ENCODE measurements at places on chromosomes 2 and 18. TPM values are rescaled to one million over a fixed set of nuclear protein-coding genes. Genes with fewer than 3 reads are reported as not detected.

DNA sequence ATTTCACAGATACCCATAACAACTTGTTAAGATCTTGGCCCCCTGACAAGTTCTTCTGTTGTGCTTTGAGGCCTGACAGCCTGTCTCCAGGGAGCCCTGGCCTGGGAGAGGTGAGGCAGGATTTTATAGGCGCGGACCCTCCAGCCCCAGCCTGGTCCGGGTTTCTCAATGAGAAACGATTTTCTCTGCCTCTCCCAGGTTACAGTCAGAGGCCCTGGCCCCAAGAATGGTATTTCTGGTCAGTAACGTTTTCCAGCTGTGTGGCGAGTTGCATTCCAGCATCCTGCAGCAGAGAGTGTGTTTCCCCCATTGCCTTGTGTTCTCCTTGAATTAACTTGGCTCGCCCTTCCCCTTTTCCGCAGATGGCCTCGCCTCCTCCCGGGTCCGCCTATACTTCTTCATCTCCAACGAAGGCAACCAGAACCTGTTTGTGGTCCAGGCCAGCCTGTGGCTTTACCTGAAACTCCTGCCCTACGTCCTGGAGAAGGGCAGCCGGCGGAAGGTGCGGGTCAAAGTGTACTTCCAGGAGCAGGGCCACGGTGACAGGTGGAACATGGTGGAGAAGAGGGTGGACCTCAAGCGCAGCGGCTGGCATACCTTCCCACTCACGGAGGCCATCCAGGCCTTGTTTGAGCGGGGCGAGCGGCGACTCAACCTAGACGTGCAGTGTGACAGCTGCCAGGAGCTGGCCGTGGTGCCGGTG is 3.0 kb downstream of the INHBB start:
- H3K4me1 ChIP-seq: peaks cover 6% of the 10 kb centered on the region
- H3K27me3 ChIP-seq: peaks cover 10% of the 10 kb centered on the region
- H3K27ac ChIP-seq: no peak overlapping the region
- no peaks in the 10 kb centered on the region for H3K36me3 ChIP-seq

GRCh38 chr2:185384822-185385560 is 353.6 kb upstream of the FSIP2 start:
- no peaks in the 10 kb centered on the region for H3K27me3 ChIP-seq
- no peaks in the 10 kb centered on the region for H3K4me1 ChIP-seq
- no peak overlapping the region for H3K4me3 ChIP-seq
- H3K27ac ChIP-seq: no peak overlapping the region
- H3K36me3 ChIP-seq: peaks cover 4% of the 10 kb centered on the region

DNA sequence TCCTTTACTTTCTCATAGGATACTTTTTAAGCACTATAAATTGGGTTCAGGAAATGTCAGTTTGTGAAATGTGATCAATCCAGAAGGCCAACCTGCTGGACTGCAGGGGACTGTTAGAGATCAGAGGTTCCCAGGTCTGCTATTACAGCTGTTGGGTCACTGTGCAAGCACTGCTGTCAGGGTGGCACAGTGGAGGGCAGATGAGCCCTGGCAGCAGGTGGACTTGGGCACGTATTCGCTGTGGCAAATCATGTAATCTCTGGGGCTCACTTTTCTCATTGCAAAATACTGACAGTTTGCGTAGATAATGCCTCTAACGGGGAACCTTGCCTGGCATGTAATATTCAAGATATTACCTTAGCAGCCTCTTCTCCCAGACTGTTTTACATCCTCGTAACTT is 18.1 kb downstream of the RAB31 start:
- no peaks in the 10 kb centered on the region for H3K36me3 ChIP-seq
- H3K27ac ChIP-seq: no peak overlapping the region
- H3K27me3 ChIP-seq: peaks cover 2% of the 10 kb centered on the region
- H3K4me1 ChIP-seq: no peaks in the 10 kb centered on the region
- DNase-seq: no peak

ADAM23 gene
- polyA plus RNA-seq: not detected

- peak overlapping the region; percentile 96 for H3K27ac ChIP-seq
- no peak for DNase-seq
- peaks cover 23% of the 10 kb centered on the region for H3K4me1 ChIP-seq
- H3K36me3 ChIP-seq: no peaks in the 10 kb centered on the region
- no peak overlapping the region for H3K4me3 ChIP-seq
Observed at GRCh38 chr18:22283397-22283796, 114.0 kb downstream of the GATA6 start.

DNA sequence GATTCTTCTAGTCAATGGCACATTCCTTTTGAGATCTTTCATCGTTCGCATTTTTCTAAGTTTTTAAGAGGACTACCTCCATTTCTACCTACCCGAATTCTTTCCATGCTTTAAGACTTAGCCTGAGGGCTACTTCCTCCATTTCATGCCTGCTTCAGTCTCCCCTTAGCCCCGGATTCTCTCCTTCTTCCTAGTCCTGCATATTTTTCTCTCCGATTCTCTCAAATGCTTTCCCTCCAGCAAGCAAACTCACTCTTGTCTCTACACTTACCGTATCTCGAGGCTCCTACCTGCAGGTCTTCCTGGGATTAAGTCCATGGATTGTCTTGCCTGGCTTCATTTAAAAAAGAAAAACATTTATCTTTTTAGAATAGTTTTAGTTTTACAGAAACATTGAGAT is 354.4 kb downstream of the MYCN start:
- no peak overlapping the region for H3K4me3 ChIP-seq
- H3K4me1 ChIP-seq: no peaks in the 10 kb centered on the region
- H3K36me3 ChIP-seq: no peaks in the 10 kb centered on the region
- no peak for DNase-seq

GRCh38 chr2:64359892-64360657 is 93.9 kb upstream of the LGALSL start:
- DNase-seq: no peak
- no peaks in the 10 kb centered on the region for H3K4me1 ChIP-seq
- H3K27ac ChIP-seq: no peak overlapping the region
- peaks cover 3% of the 10 kb centered on the region for H3K27me3 ChIP-seq

DNA sequence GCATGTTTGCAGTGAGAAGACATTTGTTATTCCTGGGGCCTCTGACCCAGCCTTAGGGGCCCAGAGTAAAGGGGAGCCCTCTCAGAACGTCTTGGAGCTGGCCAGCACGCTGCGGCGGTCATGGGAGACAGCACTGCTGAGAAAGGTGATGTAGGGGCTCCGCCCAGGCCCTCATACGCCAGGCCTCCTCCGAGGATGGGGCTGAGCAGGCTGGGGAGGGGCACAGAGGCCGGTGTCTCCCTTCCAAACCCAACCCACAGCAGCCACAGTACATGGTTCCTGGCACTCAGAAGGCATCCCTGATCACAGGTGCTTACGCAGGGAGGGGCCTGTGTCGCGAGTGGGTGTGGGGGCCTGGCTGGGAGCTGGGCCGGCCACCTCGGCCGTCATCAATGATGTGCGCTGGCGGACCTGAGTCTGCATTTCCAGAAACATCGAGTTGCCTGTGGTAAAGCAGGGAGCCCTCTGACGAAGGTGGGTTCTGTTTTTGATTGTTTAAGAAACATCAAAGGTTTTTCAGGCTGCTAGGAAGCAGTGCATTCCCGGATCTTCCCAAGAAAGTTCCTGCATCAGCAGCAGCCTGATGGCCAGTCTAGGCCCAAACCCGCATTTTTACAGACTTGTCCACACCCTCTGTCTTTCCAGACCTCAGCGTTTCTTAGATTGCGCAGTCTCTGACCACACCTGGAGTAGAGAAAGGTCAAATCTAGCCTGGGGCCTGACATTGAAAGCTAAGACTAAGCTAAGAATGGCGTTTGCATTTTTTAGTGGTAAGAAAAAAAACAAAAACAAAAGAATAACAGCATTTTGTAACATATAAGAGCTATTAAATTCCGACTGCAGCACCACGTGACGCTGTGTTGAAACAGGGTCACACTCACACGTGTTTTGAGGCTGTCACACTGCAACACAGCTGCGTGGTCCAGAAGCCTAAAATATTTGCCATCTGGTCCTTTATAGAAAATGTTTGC is 51.2 kb upstream of the PXDN start:
- H3K4me1 ChIP-seq: peaks cover 12% of the 10 kb centered on the region
- no peak overlapping the region for H3K27ac ChIP-seq
- no peaks in the 10 kb centered on the region for H3K36me3 ChIP-seq
- H3K27me3 ChIP-seq: no peaks in the 10 kb centered on the region
- no peak overlapping the region for H3K4me3 ChIP-seq

DNA sequence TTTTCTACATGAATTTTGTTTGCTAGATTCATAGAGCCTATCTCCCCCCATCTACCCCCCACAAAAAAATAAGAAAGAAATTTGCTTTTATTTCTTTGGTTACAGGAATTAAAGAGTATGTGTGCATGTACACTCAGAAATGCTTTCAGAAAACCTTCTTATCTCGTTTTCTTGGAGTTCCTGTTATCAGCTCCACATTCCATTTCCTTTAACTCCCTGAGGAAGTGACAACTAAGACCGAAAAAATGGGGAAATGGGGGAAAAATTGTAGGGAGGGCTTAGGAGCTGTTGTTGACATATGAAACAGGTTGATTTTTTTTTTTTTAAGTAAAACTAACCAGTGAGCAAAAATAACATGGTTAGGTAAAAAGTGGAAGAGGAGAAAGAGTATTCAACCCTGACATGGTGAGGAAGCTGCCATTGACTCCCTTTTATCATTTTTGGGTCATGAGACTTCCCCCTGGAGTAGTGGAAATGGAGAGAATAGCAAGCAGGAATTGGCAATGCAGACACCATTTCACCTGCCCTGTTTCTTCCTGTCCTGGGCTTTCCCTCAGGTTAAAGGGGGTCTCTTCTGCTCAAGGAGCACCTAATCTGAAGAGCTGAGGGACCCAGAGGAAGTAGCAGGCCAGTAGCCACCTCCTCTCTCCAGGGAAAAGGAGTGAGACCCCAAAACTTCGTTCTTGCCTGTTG is 93.5 kb downstream of the OSBPL6 start:
- H3K4me1 ChIP-seq: no peaks in the 10 kb centered on the region
- no peaks in the 10 kb centered on the region for H3K27me3 ChIP-seq
- DNase-seq: no peak

UBXN2A gene
- 14.3 TPM for polyA plus RNA-seq

GRCh38 chr2:119327431-119327830 is 39.2 kb downstream of the C2orf76 start:
- no peak overlapping the region for H3K27ac ChIP-seq
- peaks cover 16% of the 10 kb centered on the region for H3K36me3 ChIP-seq
- no peaks in the 10 kb centered on the region for H3K27me3 ChIP-seq
- H3K4me3 ChIP-seq: no peak overlapping the region
- DNase-seq: no peak
- no peaks in the 10 kb centered on the region for H3K4me1 ChIP-seq

GRCh38 chr2:172944022-172944793 is 131.4 kb upstream of the MAP3K20 start:
- H3K4me3 ChIP-seq: no peak overlapping the region
- DNase-seq: no peak
- H3K27me3 ChIP-seq: no peaks in the 10 kb centered on the region

APCDD1 gene
- 0.31 TPM for polyA plus RNA-seq

DNA sequence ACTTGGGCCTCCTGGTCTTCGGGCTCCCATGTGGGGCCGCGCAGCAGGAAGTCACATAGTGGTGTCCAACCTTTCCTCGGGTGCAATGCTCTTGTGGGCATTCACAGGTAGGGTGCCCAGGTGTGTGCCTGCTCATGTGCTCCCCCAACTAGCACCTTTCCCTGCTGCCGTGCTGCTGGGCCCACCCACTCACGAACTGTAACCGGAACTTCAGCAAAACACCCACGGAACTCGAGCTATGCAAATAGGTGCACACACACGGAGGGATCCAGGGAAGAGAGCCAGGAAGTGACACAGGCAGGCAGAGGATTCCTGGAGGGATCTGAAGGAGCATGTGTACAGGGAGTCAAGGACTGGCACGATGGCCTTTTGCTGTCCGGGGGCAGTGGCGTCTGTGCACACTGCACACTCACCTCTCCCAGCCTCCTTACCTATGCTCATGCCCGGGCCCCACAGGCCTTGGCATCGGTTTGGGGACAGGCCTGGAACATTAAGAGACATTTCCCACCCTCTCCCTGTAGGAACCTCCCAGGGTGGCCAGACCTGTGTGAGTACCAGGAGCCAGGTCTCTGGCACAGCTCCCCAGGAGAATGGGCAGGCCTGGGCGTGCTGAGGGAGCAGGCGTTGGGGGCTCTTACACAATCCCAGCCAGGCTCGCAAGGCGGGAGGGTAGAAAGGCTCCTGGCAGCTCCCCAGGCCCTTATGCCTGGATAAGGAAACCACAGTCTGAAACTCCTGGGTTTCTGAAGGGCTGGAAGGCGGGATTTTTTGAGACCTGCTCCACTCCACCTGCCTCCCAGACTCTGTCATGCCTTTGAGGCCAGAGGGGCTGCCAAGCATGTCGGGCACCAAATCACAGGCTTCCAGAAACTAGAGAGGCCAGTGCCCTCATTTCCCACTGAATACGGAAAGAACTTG is 6.6 kb upstream of the PTMA start:
- H3K27ac ChIP-seq: no peak overlapping the region
- H3K4me3 ChIP-seq: no peak overlapping the region
- peaks cover 8% of the 10 kb centered on the region for H3K27me3 ChIP-seq
- peaks cover 15% of the 10 kb centered on the region for H3K4me1 ChIP-seq

DNA sequence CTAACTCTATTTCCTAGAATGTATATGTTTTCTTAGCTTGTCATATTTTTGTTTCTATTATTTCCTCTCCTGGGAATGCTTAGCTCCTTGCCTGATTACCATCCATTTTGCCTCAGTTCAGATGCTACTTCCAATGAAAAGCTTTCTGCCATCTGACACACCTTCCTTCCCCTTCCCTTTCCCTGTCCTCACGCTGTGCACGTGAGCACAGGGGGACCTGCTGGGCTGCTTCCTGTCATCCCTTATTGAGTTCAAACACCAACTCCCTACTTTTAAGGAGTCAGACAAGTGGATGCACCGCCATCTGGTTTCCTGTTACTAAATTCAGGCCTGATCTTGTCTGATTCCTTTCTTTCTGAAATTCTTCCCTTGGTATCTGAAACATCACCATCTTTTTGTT is 2.4 kb upstream of the INO80C start:
- no peak overlapping the region for H3K4me3 ChIP-seq
- H3K4me1 ChIP-seq: peaks cover 28% of the 10 kb centered on the region
- H3K27ac ChIP-seq: peak overlapping the region; percentile 46
- no peaks in the 10 kb centered on the region for H3K36me3 ChIP-seq
- no peak for DNase-seq

DNA sequence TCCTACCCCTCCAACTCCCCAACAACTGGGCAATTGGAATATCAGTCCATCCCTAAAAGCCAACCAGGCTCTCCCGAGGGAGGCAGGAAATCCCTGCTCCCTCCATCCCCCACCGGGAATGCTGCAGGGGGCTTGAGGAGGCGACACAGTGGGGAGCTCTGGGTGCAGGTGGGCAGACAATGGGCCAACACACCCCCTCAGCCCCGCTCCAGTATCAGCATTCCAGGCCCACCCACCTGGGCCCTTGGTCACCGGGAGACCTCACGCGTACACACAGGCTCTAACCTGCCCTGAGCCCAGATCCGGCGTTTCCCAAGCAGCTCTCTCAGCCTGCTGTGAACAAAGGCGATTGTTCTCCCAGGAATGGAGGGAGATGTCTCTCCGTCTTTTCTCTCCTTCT is 37.6 kb upstream of the FZD7 start:
- no peak for DNase-seq
- H3K4me1 ChIP-seq: no peaks in the 10 kb centered on the region
- H3K27me3 ChIP-seq: peaks cover 2% of the 10 kb centered on the region
- no peak overlapping the region for H3K27ac ChIP-seq
- no peaks in the 10 kb centered on the region for H3K36me3 ChIP-seq
- H3K4me3 ChIP-seq: no peak overlapping the region

UGT1A8 gene
- polyA plus RNA-seq: not detected
